CD4-positive, alpha-beta T cell treated with Interferon gamma for 1 hour (primary cell): ENCODE measurements at places on chromosomes 1 and 21.
A peak's percentile ranks its signal among the peaks of the same experiment; 100 is the strongest.

- DNase-seq = no peak
Observed at GRCh38 chr1:54571803-54572541, 23.9 kb downstream of the ACOT11 start.

- DNase-seq = no peak
Observed at GRCh38 chr1:90107990-90108389, 113.1 kb downstream of the ZNF326 start.

DNA sequence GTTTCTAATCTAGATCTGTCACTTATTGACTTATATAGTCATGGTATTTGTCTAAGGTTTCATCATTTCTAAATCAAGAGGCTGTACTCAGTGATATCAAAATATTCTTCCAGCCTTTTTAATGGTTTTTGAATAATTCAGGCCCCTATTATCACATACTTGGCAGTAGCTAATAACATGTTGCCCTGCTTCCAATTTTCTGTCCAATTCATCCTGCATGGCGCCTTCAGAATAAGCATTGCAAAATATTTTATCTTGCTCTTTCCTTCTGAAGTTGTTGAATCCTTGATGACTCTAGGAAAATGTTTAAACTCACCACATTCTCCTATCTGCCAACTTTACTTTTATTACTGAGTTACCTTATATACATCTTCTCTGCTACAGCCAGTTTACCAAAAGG is 517.2 kb upstream of the B3GALT2 start:
- DNase-seq = no peak

GRCh38 chr21:43854773-43855633 is 10.0 kb upstream of the AGPAT3 start:
- DNase-seq = peak; percentile 74

DNA sequence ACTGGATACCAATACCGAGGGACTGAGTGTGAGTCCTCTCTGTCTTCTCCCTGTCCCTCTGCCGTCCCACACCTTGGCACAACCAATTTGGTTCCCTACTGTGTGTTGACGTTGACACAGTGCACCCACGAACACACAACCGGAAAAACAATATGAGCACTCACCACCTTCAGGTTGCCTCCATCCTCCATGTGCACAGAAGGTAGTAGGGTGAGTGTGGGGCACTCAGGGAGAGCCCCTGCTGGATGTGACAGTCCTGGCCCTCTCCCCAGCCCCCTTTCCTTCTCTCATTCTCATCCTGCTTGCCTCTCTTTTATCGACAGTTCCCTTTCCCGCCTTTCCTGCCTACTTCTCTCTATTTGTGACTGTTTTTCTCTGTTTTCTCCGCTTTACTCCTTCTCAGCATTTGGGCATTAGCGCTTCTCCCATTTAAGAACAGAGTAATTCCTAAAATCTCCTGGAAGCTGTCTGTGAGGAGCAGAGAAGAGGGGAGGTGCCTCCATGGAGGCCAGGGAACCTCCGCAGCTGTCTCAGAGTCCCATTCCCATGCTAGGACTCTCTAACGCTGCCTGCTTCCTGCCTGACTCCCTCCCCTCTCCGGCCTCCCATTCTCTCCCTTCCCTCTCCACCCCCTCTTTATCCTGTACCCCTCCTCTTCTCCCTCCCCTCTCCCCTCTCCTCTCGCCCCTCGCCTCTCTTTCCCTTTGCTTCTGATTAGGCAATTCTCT is 16.4 kb downstream of the CADM3 start:
- no peak for DNase-seq

DNA sequence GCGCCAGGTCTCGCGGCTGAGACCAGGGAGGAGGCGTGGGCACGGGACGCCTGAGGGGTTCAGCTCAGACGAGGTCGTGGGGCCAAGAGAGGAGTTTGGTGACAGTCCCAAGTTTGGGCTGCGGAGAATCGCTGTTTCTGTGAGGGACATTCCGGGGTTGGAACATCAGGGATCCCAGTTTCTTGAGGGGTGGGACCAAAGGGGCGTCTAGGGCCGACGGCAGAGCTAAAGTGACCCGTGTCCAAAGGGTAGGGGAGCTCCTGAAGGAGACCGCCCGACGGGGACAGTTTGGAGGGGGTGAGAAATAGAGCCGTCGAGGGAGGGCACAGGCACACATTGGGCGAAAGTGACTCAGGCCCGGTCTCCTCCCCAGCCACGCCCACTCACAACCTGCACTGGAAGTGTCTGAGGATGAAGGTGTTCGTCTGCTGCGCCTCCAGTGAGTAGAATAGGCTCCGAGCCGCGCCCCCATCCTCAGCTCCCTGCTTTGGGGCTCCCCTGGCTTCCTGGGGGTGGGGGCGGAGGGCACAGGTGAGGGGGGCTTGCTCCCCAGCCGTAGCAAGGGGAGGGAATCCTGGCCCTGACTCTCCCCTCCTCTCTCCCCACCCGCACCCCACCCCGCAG is 7.0 kb downstream of the EFNA3 start:
- peak; percentile 69 for DNase-seq

GRCh38 chr1:233343262-233343661 is 15.7 kb downstream of the MAP3K21 start:
- no peak for DNase-seq

- no peak for DNase-seq
Observed at GRCh38 chr21:43892984-43893535, 28.0 kb downstream of the AGPAT3 start.

GRCh38 chr1:71242239-71242638 is 161.4 kb upstream of the ZRANB2 start:
- DNase-seq = no peak

DNA sequence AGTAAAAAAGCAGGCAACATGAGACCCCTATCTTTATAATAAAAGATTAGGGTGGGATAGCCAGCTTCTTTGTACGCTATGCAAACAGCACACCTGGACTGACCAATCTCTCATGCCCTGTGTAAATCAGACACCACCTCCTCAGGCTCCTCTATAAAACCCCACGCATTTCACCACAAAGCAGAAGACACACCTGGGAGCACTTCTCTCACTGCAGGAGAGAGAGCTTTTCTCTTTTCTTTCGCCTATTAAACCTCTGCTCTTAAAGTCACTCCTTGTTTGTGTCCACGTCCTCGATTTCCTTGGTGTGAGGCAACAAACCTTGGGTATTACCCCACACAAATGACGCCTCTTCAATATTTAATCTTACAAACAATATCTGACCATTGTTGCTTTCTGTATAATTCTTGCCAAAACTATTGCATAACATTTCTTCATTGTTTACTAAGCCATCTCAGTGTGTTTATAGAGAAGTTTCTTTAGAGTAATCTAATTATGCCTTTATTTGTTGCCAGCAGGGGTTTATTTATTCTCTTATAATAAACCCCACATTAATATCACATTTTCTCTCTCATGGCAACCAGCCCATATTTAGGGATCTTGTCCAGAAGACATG is 31.6 kb upstream of the NUF2 start:
- DNase-seq = no peak
